ENCODE measurements at places on chromosomes 2 and 18. TPM values are rescaled to one million over a fixed set of nuclear protein-coding genes. Genes with fewer than 3 reads are reported as not detected.

DNA sequence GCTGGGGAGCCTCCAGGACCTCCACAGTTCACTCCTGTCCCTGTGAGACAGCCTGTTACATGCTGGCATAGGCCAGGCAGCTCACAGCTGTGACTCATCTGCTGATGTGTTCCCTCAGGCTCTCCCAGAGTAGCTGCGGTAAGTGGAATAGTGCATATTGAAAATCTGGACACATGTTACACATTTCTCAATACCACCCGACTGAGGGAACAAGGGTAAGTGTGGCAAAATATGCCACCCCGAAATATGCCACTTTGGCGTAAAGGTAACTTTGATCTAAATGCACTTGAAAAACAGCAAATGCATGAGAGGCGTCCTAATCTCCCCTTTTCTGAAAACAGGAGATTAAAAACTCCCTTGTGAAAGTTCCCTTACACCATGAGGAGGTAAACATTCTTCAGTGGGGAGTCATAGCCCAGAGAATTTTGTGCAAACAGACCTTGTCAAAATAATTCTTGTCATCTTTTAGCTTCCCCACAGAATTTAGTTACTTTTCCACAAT, 557.9 kb downstream of the CCDC85A start:
- DNase-seq = peak; percentile 15

GRCh38 chr2:5691985-5692529, at the start of gene SOX11:
SOX11 (plus strand) TSS chr2:5692384; CDS start chr2:5692722, 338 bp downstream.
- DNase-seq = peak; percentile 62

- no peak for DNase-seq
These were observed 59.1 kb upstream of the EML6 start for GRCh38 chr2:54664238-54664786.

DNA sequence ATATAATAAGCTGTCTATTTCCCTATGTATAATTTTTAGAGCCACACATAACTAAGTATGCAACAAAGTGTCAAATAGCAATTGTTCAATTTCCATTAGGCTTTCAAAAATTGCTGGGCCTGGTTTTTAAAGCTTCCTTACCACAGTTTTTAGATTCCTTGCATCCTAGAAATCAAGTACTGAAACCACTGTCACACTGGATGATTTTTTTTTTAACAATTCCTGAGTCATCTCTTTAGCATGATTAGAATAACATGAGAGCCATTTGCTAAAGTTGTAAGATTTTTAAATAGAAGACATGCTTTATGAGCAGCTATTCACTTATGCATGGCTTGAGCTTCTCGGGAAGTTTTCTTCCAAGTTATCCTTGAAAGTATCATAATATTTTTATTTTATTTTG, 319.5 kb upstream of the NXPH2 start:
- no peak for DNase-seq

DNA sequence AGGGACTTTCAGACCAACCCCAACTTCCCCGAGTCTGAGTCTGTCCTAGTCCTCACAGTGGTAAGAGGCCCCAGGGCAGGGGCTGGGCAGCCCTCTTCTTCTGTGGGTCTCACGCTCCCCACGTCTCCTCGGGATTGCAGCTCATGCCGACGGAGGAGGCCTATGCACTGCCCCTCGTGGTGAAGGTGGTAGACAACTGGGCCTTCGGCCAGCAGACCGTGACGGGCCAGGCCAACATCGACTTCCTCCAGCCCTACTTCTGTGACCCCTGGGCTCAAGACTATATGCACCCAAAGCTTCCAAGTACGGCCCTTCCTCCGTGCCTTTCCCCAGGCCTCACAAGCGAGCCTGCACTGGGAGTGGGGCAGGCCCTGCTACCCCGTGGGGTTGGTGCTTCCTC, 44.3 kb downstream of the LMAN2L start:
- no peak for DNase-seq

GRCh38 chr2:96091141-96091710, 25.1 kb downstream of the ADRA2B start:
- DNase-seq = peak; percentile 10

- no peak for DNase-seq
These were observed 23.7 kb upstream of the MSGN1 start for GRCh38 chr2:17792515-17792914.

DNA sequence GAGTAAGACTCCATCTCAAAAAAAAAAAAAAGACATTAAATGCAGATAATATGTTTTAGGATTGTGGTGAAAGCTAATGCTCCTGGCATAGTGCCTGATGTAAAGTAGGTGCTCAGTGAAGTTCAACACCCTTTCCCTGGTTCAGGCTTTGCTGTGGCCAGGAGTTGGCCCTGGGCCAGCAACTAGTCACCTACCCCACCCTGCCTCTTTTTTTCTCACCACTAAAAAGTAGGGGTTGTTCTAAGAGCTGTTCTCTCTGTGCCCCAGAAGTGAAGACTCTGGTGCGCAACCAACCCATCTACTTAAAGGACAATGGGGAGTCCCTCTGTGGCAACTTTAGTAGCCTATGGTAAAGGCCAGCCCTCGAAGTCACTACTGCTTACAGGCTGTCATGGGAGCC, 75.9 kb downstream of the DNMT3A start:
- DNase-seq = no peak

DNA sequence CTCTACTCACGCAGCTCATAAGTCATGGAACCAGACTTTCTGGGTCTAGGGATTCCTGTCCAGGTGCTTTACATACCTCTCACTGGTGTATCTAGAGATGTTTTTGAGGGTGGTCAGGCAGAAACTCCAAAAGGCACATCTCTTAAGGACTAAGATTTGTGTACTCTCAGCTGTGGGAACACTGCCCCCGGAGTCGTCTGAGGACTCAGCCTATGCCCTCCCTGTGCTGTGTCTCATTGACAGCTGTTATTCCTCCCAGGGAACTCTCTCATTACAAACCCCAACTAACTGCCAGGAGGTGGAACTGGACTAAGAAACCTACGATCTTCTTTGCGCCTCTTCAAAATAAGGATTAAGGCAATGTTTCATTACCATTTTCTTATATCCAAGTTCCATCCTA, 293.9 kb upstream of the DLGAP1 start:
- no peak for DNase-seq

DNA sequence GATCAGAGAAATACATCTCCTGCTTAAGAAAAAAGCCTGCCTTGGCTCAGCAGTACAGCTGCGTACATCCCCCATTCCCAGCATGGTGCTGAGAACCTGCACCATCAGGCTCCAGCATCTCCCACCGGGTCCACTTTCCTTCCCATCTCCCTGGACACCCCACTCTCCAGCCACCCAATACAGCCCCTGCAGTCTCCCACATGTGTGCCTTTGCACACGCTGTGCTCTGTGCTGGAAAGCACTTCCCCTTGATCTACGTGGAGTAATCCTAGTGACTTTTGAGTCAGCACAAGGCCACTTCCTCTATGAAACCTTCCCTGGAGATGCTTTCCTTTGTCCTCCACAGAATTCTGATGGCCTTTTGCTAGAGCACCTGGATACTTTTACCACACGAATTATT, 17.0 kb downstream of the STAT1 start:
- DNase-seq = no peak

GRCh38 chr2:29326926-29327325, 211.7 kb downstream of the CLIP4 start:
- no peak for DNase-seq

DNA sequence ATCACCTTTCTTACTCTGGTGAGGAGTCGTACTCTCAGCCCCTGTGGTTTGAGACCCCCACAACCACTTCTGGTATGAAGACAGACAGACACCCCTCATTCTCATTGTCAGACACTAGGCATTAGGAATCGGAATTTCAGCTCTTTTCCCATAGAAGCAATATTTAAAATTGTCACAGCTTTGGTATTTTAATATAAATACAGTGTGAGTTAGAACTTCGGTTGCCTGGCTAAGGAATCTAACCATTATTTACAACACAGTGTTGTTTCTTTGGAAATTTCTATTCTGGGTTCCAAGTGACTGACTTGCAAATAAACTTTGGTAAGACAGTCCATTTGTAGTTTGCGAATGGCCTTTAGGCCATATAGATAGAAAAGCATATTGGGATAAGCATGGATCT, 318.1 kb downstream of the PARD3B start:
- DNase-seq = no peak

DNA sequence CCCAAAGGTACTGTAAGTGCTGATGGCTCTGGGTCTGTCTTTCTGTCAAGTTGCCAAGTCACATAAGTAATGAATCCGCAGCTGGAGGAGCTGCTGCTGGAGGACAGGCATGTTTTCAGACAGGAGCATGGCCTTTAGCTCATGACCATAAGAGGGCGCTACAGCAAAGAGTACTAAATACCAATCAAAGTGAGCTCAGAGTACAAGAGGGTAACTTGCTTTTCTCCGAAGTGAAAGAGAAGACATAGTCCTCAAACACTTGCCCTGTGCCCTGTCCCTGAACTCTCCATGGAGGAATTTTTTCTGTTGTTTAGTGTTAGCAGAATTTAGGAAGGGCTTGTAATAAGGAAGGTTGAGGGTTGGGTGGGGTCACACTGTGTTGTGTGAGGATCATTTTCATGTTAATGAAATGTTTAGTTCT, 58.0 kb upstream of the EML6 start:
- DNase-seq = no peak

- DNase-seq = no peak
These were observed 110.0 kb upstream of the ZEB2 start for GRCh38 chr2:144629935-144630334.

GRCh38 chr2:138071720-138072719, 107.7 kb downstream of the HNMT start:
- no peak for DNase-seq

DNA sequence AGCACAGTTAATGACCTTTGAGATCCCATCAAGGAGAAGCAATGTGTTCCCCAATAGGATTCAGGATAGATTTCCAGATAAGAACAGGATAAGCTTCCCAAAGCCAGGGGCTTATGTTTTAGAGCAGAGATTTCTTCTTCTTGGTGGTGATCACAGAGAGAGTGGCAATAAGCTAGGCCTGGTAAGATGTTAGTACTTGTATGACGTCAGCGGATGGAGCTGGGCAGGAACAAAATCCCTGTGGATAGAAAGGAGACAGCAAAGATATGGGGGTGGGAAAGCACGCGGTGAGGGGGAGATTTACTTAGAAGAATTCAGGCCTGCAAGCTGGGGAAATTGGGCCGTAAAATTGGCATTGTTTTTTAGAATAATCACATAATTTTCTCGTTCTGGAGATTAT, 323.0 kb downstream of the MTX2 start:
- DNase-seq = no peak

GRCh38 chr2:196592911-196593881, 46.3 kb upstream of the CCDC150 start:
- peak; percentile 67 for DNase-seq

GRCh38 chr2:178927173-178927572, 120.0 kb upstream of the TTN start:
- no peak for DNase-seq

DNA sequence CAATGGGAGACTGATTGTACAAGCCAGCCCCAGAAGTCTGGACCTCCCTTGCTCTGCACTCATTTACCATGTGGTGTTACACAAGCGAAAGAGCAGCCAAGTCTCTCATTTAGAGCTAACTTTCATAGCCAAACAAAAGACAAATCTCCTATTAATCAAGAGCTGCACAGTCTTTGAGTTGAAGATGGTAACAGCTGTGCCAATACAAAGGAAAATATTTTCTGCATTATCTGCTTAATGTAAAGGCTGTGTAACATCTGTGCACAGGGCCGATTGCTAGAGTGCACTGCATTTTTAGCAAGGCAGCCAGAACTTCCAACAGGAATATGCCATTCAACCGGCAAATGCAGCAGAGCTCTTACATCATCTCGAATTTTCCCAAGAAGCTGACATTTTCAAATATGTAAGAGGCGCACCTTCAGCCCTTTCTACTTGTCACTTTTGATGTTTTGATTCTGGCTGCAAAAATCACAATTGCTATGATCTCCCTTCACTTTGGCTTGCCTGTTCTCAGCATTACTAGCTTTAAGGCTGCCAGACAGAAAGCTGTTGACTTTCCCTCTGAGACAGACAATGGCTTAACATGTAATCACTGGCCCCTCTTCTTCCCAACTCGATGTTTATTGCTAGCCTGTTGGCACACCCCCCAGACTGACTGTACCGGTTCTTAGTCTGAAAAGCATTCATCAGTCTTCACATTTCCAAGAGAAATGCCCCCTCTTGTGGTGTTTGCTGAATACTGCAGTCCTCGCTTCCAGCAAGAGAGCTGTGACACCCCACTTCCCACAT, 96.9 kb upstream of the TANK start:
- DNase-seq = peak; percentile 63

DNA sequence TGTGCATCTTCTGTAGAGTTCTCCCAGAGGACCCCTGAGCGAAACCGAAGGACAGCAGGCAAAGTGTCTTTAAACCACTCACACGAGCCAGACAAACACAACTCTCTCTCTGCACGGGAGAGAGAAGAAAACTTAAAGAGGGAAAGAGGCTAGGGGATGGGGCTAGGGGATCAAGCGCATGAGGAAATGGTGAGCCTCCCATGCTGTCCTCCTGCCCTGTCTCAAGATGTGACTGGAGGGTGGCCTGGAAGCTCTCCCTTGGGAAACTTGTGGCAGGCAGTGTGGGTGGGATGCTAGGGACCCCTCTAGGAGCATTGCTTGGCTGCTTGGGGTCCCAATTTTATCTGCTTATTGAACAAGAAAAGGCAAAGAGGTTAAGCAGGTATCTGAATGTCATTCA, 44.5 kb downstream of the CYP26B1 start:
- DNase-seq = no peak

DNA sequence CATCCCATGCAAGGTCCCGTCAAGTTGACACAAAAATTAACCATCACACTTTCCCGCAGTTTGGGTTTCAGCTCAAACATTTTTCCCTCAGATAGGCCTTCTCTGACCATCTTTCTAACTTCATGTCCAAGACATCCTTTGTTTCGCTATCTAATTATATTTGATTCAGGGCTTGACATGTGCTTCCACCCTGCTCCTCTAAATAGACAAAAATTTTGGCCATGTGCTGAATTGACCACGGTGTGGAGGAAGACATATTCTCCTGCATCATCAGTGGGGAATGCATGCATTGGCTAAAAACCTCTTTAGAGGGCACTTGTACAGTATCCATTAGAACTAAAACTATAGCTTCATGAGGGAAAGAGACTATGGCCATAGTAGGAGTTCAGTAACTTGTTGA, 81.2 kb downstream of the PLCL1 start:
- DNase-seq = no peak

DNA sequence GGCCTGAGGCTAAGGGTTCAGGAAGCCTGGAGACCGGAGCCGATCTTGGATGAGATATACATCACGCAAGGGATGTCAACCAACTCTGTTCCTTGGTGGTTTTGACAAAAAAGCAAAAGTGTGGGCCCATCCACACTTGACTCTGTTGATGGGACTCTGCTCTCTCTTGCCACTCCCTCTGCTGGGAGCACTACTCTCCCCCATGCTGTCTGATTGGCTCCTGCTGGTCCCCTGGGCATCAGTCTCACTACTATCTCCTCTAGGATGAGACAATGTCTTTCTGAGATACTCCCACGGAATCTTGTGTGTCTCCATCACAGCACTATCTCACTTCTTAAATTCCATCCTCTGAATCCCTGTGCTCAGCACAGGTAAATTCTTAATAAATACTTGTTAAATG, 56.8 kb upstream of the DNMT3A start:
- DNase-seq = no peak

GRCh38 chr2:49113046-49113445, 41.3 kb downstream of the FSHR start:
- DNase-seq = no peak

Gene MOGAT1
- 1.2 TPM for total RNA-seq

Gene DNAJC5G
- total RNA-seq = 10.0 TPM

Gene CNRIP1
- total RNA-seq = 48.6 TPM

Gene RUFY4
- not detected for total RNA-seq

Gene MC2R
- not detected for total RNA-seq

Gene KCNJ3
- 44.6 TPM for total RNA-seq

Gene ABCG8
- 3.8 TPM for total RNA-seq

Gene GAREM1
- 30.3 TPM for total RNA-seq

Gene ANKRD29
- 20.7 TPM for total RNA-seq

Gene MYCN
- total RNA-seq = 4.8 TPM

Gene L3MBTL4
- total RNA-seq = 19.3 TPM
